ENCODE measurements at places on chromosomes 5 and 9.

DNA sequence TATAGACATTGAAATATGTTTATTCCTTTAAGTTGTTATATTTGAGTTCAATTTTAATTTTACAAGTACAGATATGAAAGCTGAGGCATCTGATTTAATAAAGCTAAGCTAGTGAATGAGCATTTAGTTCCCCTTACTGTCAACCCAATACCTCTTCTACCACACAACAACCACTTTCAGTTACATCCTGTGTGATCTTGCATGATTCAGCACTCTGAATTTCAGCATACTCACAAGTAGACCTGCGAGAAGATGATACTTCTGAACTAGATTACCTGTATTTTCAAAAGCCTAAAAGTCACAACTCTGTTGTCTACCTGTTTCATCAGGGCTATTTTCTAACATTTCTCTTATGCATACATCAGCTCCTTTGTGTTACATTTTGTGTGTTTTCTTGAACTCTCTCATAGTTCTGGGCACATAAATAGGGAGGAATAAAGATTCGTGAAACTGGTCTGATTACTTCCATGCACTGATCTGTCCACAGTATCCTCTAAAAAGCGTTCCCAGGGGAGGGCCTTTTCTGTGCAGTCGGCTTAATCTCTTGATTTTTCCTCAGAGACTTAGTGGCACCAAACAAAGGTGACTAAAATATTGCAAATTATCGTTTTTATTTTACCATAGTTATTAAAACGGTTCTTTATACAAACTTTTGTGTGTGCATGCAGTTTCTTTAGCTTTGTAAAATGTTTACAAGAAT lies 2025.5 kb upstream of the NUDT12 start:
- no peak for DNase-seq

DNA sequence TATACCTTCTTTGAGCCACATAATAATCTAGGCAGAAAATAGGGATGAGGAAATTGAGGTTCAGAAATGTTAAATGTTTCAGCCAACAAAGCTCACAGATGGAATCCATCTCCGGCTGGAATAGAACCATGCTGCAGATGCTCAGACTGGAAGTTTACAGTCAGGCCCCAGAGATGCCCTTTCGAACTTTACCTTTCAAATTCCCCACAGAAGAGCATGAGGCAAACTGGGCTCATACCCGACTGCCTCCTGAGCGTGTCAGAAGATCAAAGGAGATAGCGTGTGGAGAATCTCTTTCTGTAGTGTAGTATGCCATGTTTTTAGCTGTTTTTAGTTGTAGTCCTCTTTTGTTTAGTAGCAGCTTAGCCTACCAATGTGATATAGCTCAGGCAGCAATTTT lies 72.0 kb upstream of the DAP start:
- DNase-seq = no peak

DNA sequence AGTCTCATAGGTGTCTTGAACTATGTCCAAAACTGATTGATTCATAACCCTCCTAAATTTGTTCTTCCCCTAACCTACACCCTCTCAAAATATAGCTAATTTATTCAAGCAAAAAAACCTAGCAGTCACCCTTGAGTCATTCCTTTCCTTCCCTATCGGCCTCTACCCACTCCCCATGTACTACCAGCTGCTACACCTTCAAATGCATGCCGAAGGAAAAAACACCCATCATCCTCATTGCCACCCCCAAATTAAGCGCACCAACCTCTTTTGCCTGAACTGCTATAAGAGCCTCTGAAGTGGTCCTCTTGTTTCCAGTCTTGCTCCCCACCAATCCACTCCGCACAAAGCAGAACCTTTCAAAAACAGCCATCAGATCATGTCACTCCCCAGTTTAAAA lies 12.6 kb downstream of the LIFR start:
- no peak for DNase-seq

GRCh38 chr5:132814503-132815294 lies 1.6 kb downstream of the SOWAHA start:
- no peak for DNase-seq

- DNase-seq = no peak
Observed at GRCh38 chr5:141680751-141681201, 1.3 kb downstream of the ARAP3 start.

DNA sequence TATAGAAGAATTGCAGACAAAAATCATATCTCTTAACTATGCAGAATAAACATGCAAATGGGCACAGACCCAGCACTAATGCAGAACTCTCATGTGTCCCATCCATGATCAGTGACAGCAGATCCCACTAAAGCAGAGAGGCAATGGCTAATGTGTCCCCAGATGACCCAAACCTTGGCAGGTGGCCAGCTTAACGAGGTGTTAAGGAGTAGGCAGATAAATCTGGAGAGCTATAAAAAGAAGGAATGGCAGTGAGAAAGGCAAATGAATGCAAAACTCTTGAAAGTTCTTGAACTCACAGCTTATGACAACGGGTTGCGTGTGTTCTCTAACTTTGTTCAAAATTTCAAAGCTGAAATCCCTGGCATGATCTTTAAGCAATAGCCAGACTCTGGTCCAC lies 265.4 kb downstream of the RASEF start:
- no peak for DNase-seq

- no peak for DNase-seq
Observed at GRCh38 chr5:124895236-124895635, 148.8 kb upstream of the ZNF608 start.

All from stimulated activated CD4-positive, alpha-beta T cell treated with anti-CD3 and anti-CD28 coated beads, TNF-alpha, amount 100 ng/mL, for 24 hours (primary cell).